Cortex of kidney (tissue), 1 donor: ENCODE measurements at places on chromosomes 16 and 17.

DNA sequence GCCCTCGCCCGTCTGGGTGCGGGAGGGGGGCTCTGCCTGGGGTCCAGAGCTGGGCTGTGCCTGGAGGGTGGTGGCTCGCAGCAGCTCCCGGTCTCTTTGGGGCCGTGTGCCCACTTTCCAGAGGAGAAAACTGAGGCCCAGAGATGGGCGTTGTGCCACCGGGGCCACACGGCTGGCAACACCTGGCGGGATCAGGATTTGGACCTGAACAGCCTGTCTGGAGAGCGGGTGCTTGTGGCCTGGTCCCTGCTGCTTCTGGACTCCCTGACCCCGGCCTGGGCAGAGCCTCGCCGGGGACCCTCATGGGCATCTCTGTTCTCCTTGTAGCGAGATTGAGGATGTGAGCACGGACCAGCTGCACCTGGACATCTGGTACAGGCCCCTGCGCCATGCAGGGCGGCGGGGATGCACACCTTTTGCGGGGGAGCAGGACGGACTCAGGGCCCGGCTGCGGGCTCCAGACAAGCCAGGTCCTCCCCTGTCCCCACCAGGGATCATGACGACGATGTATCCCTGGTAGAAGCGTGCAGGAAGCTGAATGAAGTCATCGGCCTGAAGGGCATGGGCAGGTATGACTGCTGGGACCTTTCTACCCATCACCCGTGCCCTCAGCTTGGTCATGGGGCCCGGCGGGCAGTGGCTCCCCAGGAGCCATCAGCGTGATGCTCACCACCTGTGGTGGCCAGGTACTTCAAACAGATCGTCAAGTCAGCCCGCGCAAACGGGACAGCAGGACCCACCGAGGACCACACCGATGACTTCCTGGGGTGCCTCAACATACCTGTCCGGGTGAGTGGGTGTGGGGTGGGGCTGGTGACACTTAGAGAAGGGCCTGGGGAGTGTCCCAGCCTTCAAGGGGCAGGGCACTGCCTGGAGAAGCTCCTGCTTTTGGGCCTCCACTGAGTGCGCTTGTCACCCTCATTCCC, 8.3 kb downstream of the BAIAP3 start:
- no peak for DNase-seq

DNA sequence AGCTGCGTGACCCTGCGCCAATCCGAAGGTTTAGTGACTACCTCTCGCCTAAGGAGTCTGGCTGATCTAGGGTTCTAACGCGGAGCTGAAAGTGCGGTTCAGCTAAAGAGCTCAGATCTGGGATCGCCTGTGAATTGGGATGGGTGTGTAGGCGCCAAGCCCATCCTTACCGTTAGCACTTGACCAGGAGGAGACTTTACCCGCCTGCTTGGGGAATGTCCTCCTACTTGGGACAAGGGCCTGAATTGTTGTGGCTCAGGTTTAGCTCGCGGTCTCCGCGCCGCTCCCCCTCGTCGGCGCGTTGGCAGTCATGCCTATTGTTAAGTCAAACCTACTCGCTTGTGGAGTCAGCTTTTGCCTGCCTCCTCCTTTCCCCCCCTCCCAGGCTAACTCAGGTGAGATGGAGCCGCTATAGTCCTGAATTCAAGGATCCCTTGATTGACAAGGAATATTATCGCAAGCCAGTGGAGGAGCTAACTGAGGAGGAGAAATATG, 480 bp downstream of the MRPS7 start:
- DNase-seq, result no peak

GRCh38 chr17:28643983-28644786, 773 bp downstream of the BLTP2 start:
- DNase-seq, result no peak

DNA sequence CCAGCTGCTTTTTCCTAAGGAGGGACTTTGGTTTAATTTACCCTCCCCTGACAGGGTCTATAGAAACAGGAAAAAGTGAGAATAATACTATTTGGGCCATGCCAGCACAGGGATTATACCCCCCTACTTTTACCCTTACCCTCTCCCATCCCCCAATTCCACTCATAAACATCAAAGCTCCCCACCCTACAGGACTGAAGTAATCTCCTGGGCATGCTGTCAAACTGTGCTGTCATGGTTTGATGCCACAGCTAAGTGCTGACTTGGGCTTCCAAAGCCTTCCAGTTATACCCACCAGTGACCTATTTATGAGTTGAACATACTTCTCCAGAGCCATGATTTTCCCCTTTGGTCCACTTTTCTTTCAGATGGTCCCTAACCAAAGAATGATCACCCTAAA, 12.8 kb downstream of the PHF12 start:
- no peak for DNase-seq

DNA sequence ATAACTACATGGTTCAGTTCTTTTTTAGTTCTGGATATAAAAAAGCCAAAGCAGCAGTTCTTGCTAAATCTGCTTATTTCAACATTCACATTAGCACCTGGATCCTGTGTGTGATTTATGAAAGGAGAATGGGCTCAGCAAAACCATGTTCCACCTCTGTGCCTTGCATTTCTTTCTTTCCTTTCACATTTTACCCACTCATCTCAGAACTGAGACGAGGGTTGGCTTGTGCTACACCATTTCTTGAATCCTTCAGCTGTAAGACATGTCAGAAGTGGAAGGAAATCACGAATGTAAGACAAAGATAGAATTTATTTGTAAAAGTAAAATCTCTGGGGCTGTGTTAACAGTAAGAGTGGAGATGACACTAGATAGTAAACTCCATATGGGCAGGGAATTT, 1.2 kb upstream of the UTP6 start:
- no peak for DNase-seq

DNA sequence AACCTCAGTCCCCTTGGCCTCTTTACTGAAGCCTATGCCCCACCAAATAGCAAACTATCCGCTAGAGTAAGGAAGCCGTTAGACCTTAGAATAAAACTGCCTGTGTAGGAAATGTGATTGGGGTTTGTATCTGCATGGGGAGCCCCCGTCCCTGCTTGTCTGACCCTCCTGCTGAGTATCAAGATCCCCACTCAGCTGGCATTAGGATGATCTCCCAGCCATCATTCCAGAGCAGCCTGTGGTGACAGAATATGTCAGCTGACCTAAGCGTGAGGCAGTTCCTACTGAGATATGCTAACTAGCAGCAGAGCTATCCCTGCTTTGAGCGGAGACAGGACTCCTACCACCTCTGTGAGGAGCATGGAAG, 645 bp upstream of the GFOD2 start:
- no peak for DNase-seq

DNA sequence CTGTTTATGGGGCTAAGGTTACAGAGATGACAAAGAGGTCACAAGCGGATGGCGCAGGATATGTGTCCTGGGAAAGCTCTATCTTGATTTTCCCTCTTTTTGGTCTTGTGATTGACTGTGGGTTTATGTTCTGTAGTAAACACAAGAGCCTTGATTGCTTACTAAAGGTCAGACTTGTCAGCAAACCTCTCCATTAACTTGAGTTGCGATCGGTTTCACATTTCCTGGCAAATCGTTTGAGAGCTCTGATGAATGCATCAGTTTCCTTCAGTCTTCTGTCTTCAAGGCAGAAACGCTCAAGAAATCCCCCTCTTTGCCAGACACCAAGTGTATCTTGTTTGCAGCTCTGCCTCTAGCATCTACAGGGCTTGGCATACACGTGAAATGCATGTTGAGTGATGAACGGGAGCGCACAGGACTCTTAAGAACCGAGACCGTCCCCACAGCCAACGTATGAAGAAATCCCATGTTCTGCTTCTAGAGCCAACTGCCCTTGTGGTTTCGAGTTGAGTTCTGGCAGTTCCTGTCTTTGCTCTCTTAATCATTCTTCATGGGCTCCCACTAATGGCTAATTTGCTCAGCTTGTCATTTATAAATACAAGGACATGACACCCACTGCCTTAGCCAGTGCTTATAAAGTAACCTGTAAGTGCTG, 143.3 kb downstream of the PITPNC1 start:
- DNase-seq, result no peak

DNA sequence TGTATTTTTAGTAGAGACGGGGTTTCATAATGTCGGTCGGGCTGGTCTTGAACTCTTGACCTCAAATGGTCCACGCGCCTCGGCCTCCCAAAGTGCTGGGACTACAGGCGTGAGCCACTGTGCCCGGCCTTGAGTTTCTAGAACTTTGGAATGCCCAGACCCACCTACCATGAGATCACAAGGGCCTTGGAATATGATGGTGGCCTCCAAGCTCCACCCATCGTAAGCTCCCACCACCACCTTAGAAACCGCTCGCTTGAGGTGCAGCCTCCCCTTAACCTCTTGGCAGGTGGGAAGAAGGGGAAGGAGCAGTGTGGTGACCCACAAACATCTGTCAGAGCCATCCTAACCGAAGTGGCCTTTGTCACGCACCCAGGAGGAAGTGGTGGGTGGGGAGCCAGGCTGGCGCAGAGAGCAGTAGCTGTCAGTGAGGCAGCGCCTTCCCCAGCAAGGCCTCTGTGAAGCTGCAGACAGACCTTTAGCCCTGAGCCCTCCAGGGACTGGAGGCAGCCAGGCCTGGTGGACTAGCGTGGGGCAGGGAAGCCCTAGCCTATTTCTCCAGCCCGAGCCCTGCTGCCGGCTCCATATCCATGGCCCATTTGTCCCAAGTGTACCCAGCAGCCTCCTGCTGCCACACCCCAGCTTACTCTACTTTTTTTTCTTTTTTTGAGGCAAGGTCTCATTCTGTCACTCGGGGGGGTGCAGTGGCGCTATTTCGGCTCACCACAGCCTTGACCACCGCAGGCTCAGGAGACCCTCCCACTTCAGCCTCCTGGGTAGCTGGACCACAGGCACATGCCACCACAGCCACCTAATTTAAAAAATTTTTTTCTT, 13.1 kb upstream of the SEPHS2 start:
- DNase-seq, result no peak

GRCh38 chr17:28267720-28268609, 51.0 kb upstream of the TMEM97 start:
- DNase-seq, result no peak

DNA sequence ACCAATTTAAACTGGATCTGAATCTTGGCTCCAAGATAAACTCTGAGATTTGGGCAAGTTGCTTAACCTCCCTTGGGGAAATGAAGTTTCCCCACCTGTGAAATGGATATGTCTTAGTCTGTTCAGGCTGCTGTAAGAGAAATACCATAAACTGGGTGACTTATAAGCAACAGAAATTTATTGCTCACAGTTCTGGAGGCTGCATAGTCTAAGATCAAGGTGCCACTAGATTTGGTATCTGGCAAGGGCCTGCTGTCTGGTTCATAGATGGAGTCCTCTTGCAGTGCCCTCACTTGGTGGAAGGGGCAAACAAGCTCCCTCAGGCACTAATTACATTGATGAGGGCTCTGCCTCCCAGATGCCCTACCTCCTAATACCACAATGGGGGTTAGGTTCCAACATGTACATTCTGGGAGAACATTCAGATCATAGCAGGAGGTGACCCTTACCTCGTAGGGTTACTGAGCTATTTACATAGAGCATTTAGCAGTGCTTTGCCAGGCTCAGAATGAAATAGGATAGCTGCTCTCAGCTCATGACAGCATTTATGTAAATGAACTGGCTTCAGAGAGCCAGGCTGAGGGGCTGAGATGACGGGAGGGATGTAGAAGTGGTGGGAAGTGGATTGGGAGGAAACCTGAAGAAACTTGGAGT, 83.9 kb downstream of the SPECC1 start:
- DNase-seq, result no peak

GRCh38 chr17:35743626-35744328, 9.3 kb downstream of the GAS2L2 start:
- DNase-seq, result no peak

- DNase-seq, result no peak
Measured at GRCh38 chr17:1577583-1578013, 15.0 kb upstream of the PITPNA start.

DNA sequence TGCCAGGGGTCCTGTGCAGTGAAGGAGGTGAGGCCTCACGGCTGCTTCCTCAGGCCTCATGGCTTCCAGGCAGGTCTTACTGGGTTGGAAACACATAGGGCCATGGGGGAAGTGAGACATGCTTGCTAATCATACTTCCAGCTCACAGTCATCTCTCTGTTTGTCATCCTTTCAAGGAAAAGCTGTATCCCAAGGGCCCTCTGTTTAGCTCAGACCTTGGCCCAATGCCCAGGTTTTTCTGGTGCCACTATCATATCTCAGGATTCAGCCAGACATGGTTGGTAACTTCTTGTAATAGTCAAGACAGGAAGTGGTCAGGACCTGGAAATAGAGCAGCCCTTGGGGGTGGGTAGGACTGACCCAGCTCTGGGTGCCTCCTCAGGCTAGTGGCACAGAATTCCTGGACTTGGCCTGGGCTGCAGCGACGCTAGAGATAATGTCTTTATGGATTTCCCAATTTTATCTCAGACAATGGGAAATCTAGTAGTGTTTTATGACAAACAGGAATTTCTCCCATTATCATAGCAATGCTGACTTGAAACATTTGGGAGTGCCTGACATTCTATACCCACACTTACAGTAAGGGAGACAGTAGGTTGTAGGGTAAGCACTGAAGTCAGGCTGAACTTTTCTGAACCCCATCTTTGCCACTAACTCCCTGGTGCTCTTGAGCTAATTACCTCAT, 13.5 kb upstream of the ITGB3 start:
- DNase-seq, result no peak

DNA sequence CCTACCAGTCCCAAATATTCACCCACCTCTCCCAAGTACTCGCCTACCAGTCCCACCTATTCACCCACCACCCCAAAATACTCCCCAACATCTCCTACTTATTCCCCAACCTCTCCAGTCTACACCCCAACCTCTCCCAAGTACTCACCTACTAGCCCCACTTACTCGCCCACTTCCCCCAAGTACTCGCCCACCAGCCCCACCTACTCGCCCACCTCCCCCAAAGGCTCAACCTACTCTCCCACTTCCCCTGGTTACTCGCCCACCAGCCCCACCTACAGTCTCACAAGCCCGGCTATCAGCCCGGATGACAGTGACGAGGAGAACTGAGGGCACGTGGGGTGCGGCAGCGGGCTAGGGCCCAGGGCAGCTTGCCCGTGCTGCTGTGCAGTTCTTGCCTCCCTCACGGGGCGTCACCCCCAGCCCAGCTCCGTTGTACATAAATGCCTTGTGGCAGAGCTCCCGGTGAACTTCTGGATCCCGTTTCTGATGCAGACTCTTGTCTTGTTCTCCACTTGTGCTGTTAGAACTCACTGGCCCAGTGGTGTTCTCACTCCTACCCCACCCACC, 29.8 kb downstream of the POLR2A start:
- no peak for DNase-seq

DNA sequence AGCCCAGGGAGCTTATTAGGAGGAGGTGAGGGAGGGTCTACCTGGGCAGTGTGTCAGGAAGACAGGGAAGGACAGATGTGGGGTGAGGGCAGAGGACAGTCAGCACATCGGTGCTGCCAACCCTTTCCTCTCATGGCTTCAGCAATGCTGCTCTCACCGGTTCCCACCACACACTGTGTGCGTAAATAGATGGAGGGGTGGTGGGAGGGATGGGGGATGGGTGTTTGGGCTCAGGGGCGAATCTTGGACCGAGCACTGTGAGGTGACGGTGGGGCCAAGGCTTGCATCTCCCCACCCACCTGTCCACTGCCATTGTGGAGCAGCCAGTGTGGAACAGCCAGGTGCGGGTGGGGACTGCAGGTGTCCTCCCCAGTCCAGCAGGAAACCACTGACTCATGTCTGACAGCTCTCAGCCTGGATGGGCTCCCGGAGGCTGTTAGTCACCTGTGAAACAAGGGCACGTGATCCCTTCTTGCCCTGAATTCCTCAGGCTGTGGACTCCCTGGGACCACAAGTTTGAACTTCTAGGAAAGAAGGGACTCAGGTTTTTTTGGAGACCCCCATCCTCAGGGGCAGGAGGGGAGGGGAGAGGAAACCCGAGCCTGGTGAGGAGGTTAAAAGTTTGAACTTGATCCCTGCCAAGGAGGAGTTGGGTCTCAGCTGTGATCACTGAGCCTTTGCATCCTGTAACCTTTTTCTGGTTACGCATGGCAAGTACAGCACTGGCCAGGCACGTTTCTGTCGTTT, 42.7 kb upstream of the SMPD3 start:
- no peak for DNase-seq
